Stimulated activated CD8-positive, alpha-beta memory T cell treated with anti-CD3 and anti-CD28 coated beads, Interleukin-2, amount 100 ng/mL, for 1 hour (primary cell): ENCODE measurements at places on chromosomes 5 and 9.

DNA sequence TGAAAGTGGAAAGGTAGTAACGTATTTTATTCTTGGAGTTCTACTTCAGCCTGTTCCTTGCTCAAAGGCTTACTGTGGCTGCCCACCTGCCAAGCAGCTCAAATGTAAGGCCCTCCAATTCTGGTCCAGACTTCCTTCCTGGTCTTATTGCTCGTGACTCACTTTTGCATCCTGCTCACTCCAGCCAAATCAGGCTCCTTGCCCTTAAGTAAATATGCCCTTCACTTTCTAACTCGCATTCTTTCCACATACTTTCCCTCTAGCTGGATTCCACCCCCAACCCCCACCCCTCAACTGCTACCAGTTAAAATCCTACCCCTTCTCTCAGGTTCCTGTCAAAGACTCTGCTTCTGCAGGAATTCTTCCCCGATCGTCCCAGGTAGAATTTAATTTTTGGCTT is 96.6 kb downstream of the GALNT10 start:
- no peak for DNase-seq

DNA sequence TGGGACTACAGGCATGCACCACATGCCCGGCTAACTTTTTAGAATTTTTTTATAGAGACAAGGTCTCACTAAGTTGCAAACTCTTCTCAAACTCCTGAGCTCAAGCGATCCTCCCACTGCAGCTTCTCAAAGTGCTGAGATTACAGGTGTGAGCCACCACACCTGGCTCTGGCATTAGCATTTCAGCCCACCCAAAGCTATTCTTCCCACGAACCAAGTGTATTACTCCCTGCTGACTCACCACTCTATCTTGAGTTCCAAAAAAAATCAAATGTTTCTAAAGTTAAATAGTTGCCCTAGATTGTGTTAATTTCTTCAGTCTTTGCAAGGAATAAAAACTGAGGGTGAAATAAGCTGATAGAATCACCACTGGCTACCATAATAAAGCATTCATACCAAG is 205.5 kb downstream of the ARRDC3 start:
- no peak for DNase-seq

- no peak for DNase-seq
Observed at GRCh38 chr9:121667214-121667613, 15.8 kb downstream of the DAB2IP start.

DNA sequence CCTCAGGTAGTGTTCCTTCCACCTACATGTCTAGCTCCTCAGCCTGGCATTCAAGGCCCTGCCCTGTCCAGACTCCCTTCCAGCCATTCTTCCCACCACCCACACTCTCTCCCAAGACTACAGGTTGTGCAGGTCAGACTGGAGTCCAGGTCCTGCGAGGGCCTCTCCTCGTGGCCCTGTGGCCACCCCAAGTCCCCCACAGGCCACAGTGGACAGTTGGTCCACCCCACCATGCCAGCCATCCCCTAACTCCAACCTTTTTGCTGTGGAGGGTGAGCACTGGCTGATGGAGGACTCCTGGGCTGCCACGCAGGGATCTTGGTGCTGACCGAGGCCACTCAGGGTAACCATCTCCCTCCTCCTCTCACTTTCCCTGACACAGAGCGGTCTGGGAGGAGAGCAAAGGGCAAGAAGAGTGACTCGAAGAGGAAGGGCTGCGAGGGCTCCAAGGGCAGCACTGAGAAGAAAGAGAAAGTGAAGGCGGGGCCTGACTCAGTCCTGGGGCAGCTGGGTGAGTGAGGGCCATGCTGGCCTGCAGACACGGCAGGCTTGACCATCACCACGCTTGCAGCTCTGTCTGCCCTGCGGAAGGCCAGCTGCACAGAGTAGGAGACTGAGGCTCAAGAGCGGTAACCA is 51.0 kb downstream of the JADE2 start:
- no peak for DNase-seq

GRCh38 chr9:123453831-123454321 is 97.9 kb downstream of the CRB2 start:
- DNase-seq: no peak

DNA sequence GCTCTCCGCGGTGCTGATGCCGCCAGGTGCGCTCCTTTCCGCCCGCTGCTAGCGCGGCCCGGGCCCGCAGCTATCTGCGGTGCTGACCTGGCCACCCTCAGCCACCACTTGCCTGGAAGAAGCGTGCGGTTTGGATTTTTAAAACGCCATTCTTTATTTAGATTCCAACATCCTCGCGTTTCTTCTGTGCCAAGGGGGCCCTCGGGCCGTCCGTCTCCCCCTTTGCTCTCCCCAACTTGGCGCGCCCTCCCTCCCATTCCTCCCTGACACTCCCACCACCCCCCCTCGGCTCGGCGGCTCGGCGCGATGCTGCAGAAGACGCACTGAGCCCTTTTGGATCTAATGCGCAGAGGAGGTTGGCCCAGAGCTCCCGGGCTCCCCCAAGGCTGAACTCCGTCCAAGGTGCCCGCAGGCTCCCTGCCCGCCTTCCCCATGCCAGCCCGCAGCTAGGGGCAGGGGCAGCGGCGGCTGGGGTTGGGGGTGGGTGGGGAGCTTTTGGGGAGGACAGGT is at the start of gene BARHL1:
TSS of gene BARHL1 (plus strand) at position 331 of the 510 bp plus-strand sequence. CDS start 192 bp downstream, outside the sequence.
- no peak for DNase-seq

DNA sequence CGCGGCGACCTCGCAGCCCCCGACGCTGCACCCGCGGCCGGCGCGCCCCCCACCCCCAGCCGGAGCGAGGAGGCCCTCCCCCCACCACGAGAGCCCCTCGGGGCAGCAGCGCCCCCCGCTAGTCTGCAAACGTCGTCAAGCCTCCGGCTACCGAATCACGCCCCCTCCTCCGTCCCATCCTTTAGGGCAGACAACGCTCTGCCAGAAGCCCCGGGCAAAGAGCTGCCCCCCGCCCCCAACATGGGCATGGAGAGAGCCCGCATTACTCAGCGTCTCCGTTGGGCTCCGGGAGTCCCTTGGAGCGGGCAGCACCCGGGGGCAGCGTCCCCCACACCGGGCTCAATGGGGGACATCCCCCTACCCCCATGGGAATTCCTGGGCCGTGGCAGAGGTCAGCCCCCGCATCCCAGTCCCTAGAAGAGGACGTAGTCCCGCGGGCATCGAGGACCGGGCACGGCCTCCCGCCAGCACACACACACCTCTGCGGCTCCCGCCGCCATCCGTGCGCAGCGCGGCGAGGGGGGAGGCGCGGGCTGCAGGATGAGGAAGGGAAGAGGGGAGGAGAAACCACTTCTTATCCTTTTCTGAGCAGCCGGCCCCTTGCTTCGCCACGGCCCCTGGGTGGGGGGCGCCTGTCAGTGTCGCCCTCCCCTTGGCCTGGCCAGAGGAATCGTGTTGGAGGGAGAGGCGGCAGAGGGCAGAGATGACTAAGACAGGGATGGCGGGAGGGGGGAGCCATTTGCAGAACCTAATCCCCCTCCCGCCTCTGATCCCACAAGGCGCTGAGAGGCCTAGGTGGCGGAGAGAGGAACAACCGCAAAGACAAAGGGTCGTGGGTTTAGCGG is 750 bp downstream of the DNM1 start:
- DNase-seq: no peak

DNA sequence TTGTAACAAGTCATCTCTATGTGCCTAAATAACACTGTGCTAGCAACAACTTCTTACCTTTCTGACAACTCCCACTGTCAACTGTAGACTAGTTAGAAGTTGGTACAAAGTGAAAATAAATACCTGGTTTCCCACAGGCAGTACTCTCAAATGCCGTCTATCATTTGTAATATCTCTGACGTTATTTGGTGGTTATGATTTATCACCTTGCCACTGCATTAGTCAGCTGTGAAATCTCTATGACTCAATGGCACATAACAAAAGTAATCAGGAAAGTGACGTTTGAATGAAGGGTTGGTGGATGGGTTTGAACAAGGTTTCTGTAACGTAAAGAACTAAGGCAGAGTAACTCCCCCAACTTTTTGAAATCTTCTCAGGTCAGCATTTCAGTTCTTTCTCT is 592.3 kb downstream of the MAT2B start:
- no peak for DNase-seq

GRCh38 chr5:54703133-54703532 is 185.6 kb downstream of the SNX18 start:
- DNase-seq: no peak

DNA sequence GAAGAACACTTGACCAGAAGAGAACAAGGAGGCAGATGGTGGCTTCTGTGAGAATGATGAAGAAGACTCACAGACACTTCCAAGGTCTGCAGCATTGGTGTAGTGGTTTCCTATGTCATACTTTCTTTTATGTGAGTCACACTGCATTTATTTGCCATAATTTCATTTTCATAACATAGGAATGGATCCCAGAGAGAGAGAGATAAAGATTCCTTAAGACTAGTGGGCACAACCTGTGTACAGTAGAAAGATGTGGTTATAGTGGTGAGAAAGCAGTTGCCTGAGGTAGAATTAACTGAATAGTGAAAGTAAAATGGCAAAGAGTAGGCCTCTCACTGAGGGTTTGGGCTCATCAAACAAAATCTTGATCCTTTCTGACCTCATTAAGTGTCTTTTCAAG is 7.6 kb upstream of the CCDC152 start:
- no peak for DNase-seq

- DNase-seq: no peak
Observed at GRCh38 chr9:121313458-121314152, 45.6 kb downstream of the GSN start.

DNA sequence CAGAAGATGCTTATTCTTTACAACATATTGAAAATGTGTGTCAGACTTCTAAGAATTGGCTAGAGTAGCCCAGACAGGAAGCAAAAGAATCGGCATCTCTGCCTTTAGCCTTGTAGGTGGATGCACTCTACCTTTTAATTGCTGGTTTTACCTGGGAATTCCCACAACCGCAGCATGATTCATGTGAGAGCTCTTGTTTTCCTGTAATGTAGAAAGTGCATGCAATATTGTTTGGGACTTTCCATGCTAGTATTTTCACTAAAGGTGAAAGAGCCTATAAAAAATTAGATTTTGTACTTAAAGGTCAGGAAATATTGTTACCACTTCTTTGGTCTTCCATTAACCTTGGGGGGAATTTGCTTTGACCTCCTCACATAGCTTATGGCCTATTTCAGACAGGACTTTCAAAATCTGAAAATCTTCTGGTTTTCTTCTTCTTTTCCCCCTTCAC is 89.8 kb downstream of the NTRK2 start:
- DNase-seq: no peak

- DNase-seq: no peak
Observed at GRCh38 chr5:8842971-8843551, 702.8 kb downstream of the SEMA5A start.

DNA sequence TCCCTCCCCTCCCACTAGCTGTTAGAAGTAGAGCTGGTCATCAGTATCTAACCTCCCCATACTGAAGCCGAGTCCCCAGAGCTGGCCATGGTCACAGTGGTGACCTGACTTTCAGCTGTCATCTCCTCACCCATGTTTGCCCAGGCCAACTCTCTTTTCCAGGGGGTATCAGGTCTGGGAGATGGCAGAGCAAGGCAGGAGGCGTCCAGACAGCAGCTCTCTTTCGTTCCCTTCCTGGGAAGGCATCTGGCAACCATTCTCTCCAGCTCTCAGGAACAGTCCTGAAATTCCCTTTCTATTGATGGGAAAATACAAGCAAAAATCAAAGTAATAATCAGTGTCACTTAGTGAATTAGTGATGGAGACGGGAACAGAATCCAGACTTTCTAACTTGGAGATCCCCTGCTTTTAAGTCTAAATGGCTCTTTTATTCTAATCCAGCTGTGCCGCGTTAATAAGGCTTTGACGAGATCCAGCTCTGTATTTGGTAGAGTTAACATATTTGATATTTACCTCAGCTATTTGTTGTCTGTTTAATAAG is 21.3 kb upstream of the AOPEP start:
- no peak for DNase-seq

GRCh38 chr5:11319836-11320580 is 559.0 kb upstream of the DAP start:
- DNase-seq: no peak

- no peak for DNase-seq
Observed at GRCh38 chr5:116883875-116884274, 309.3 kb upstream of the SEMA6A start.
